Right lung (tissue), 10 donors: ENCODE measurements at places on chromosomes 4 and X. TPM values are rescaled to one million over a fixed set of nuclear protein-coding genes. Genes with fewer than 3 reads are reported as not detected.
A peak's percentile ranks its signal among the peaks of the same experiment; 100 is the strongest.

The NWD2 gene
- 0.04 TPM for polyA plus RNA-seq

The NHSL2 gene
- polyA plus RNA-seq, result 6.2 TPM

GRCh38 chrX:65846974-65847373 is 179.5 kb downstream of the MSN start:
- no peak for DNase-seq

GRCh38 chr4:187294861-187295260 is 571.2 kb upstream of the FAT1 start:
- peak; percentile 27 for DNase-seq

DNA sequence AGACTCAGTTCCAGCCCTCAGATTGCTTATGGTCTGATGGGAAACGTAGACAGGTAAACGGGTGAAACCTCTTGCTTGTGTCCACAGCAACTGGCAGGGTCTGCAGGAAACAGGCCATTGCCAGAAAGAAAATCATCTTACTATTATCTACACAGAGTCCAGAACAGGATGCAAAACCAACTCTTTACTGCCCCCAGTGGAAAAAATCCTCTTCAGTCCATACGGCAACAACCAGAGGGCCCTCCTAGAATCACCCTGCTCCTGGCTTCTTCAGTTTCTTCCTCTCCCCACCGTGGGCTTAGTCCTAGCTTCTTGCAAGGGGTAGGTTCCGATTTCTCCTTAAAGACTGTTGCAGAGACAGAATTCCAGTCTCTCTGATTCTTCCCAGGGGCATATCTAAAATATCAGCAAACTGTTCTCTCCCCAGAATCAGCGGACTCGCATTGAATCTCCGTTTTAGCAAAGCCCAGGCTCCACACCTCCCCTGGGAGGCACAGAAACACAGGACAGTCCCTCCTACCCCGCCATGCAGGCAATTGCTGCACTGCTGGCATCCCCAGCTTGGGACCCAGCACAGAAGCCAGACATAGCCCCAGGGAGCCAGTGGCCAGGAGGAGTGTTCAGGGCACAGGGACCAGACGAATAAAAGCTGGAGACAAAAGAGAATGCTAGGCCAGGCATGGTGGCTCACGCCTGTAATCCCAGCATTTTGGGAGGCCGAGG is 41.0 kb upstream of the SH3RF1 start:
- DNase-seq, result no peak

DNA sequence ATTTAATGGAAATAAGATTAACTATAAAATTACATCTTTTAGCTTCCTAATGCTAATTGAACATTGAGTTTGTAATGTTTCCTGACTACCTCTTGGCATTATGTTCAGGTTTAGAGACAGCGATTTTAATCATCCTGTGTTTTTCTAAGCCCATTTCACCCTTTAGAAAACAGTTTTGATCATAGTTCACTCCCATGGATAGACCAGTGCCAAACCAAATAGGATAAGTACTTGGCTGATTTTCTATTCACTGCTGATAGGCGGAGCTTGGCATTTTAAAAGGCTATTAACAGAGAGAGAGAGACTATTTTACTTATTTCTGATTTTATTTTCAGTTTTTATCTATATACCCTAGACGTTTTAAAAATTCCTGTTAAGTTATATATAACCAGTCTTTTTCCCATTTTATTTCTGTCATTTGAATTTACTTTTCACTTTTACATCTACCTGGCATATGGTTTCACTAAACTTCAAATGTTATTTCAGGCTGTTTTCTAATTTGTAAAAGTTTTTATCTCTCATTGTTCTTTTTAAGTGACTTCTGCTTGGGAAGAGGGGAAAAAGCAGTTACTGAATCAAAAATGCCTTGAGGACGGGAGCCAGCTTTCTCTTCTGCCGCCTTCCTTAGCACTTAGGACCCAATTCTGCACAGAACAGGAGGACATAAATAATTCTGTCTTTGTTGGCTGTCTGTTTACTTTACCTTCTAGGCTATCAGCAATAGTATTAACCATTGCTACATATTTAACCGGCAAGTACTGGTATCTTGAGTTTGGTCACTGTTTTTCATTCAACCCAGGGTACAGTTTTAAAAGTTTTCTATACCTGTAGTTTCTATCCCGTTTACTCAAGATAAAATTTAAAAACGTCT is 46.4 kb downstream of the SGMS2 start:
- no peak for DNase-seq

GRCh38 chr4:151430740-151431457 is 21.9 kb downstream of the FHIP1A start:
- DNase-seq, result no peak

- no peak for DNase-seq
Measured at GRCh38 chr4:184400375-184400870, 73.9 kb downstream of the IRF2 start.

DNA sequence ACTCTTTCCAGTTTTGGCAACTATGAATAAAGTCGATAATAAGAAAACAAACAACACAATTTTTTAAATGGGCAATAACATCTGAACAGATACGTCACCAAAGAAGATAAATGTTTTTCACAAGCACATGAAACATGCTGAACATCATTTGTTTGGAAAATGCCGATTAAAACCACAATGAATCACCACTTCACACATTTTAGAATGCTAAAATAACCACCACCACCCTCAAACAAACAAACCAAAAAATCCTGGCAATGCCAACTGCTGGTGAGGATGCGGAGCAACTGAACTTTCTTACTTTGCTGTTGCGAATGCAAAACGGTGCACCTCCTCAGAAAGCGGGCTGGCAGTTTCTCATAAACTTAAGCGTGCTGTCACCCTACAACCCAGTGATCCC is 115.9 kb downstream of the NSUN7 start:
- no peak for DNase-seq

DNA sequence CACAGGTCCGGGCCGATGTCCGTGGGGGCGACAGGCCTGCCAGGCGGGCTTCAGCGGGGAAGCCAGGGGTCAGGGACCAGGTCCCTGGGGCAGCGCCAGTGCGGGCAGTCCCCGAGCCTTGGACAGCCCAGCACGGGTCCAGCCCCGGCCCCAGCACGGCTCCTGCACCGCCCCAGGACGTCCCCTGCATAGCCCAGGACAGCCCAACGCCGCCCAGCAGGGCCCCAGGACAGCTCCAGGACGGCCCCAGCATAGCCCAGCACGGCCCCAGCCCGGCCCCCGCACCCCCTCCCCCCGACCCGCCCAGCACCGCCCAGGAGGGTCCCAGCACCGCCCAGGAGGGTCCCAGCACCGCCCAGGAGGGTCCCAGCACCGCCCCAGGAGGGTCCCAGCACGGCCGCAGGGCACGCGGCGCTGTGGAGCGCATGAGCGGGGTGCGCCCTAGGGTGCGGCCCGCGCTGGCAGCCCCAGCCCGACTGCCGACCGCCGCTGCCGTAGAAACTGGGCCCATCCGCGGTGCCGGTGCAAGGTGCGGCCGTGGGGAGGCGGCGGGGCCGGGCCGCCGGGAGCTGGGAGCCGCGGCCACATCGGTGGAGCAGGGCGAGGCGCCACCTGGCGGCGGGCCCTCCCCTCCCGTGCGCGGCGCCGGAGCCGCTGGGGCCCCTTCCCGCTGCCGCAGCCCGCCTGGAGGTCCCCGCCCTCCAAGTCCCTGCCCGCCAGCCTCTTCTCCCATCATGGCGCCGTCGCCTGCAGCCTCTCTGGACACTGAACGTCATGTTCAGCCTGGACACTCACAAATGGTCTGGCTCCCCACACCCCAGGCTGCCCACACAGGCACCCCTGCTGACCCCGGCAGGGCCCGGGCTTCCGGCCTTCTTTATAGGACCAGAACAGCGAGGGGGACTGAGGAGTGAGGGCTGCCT is 106.8 kb upstream of the NKX1-1 start:
- peak; percentile 22 for DNase-seq

- DNase-seq, result no peak
Measured at GRCh38 chr4:182863501-182863900, 53.7 kb downstream of the DCTD start.

GRCh38 chr4:92235731-92236130 is 68.0 kb upstream of the GRID2 start:
- no peak for DNase-seq

DNA sequence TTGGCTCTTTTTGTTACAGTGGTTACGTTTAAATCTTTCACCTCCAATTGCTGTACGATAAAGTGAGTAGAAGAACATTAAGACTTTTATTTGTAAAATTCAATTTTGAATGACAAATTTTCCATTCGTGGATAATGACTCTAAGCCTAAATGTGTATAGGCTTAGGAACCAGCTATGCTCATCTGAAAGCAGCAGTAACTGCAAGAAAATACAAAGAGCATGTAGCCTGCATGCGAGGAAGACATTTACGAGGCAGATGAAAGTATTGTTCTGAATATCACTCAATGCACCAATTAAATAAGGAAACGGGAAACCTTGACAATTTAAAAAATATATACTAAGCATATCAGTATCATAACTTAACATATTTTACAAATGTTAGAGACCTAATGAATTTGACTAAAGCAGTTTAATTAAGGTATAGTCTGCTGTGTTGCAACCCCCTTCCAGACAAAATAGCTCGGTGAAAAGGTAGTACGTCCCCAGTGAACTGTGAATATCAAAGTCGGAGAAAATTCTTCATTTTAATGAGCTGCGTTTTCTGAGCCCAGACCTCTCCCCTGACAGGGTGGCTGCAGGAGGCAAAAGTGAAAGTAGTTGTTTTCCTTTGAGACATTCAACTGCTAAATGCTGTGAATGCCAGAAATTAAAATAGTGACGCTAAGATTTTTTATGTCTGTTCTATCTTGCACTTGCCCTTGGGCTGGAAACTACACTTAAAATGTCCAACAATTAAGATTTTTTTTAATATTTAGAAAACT is 1236.5 kb upstream of the TENM3 start:
- peak; percentile 15 for DNase-seq

DNA sequence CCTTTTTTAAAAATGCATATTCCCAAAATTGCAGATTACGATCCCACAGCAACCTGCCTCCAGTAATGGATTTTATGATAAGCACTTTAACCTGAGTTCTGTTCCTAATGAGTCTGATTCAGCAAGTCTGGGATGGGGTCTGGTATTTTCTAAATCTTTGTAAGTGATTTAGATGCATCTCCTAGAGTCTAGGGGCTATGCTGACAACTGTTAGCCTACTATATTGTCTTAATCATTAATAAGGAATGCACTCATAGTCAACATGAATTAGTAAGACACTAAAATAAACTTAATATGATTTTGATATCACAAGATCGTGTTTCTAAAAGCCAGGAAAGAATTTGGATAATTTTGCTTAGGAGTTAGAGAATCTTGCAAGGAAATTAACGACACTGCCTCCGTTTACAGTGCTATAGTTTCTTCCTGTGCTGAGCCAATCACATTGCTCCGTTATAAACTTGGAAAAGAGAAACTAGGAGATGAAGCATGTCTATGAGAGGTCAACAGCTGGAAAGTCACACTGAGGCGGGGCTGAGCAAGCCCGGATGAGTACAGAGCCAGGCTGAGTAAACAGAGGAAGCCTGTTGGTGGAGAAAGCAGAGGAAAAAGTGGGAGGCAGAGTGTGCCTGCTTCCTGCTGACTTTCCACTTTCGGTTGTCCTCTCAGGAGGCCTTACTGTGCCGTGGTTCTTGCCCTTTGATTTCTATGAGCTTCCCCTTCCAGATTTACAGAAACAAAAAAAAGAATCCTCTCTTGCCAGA is 5.4 kb downstream of the SCARB2 start:
- peak; percentile 85 for DNase-seq
